ENCODE measurements at places on chromosomes 16 and 17.
A peak's percentile ranks its signal among the peaks of the same experiment; 100 is the strongest.

- no peak for DNase-seq
Observed at GRCh38 chr16:76204249-76204648, 73.0 kb upstream of the CNTNAP4 start.

- DNase-seq = peak; percentile 57
Observed at GRCh38 chr17:75319904-75320691, 30.9 kb upstream of the SLC25A19 start.

DNA sequence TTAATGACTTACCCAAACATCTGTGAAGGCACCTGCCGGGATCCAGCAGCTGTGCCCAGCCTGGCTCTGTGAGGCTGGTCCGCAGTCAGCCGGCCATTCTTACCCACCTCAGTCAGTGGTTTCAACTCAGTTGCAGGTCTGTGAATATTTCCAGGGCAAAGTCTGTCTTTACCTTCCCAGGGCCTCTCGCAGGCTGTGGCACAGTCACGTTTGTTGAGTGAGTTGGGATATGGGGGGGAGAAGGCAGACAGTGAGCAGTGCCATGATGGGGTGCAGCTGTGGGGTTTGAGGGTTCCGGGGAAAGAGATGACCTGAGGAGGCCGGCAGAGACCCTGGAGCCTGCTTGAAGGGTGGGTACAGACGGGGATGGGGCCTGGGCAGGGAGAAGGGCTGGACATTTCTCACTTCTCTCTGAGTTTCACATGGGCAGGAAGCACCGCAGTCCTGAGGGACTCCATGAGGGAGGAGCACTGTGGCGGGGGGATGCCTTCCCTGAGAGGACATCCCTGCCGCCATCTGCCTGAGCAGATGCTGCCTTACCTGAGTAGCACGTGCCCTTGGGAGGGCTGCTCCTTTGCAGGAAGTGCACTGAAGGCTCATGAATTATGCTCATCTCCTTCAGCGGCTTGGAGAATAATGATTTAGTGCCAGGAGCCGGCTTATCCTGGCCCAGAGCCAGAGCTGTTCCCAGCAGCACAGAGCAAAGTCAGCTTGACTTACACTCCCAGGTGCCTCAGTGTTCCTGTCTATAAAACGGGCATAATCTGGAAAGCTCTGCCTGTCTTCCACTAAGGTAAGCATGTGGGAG is 48.1 kb downstream of the KSR1 start:
- DNase-seq = no peak

- no peak for DNase-seq
Observed at GRCh38 chr16:76409706-76410105, 132.5 kb downstream of the CNTNAP4 start.

GRCh38 chr17:47305302-47305923 is 18.3 kb upstream of the EFCAB13 start:
- DNase-seq = no peak

GRCh38 chr17:68344701-68345136 is 53.4 kb downstream of the ARSG start:
- DNase-seq = no peak

Data from trophoblast cell (in vitro differentiated cells and primary cell).